ENCODE measurements at places on chromosomes 5 and 9. TPM values are rescaled to one million over a fixed set of nuclear protein-coding genes. Genes with fewer than 3 reads are reported as not detected.

The PSAT1 gene
- total RNA-seq, result 177 TPM

The LCN12 gene
- 1.5 TPM for total RNA-seq

The TUSC1 gene
- total RNA-seq, result 7.1 TPM

The LRRC14B gene
- not detected for total RNA-seq

The ANGPTL2 gene
- total RNA-seq, result not detected

The PHYHD1 gene
- total RNA-seq, result not detected

The SPINK4 gene
- not detected for total RNA-seq

The CTXN3 gene
- total RNA-seq, result not detected

The EGR1 gene
- 9.9 TPM for total RNA-seq

The EPB41L4A gene
- total RNA-seq, result 1.5 TPM

The PCDHGA11 gene
- total RNA-seq, result 0.02 TPM
